GM23248 (cell line): ENCODE measurements at places on chromosomes 1 and 21. TPM values are rescaled to one million over a fixed set of nuclear protein-coding genes. Genes with fewer than 3 reads are reported as not detected.

- no peak overlapping the region for H3K4me3 ChIP-seq
- no peak for DNase-seq
- no peaks in the 10 kb centered on the region for H3K27me3 ChIP-seq
- H3K36me3 ChIP-seq, result peaks cover 9% of the 10 kb centered on the region; the same call in 1 of the 2 replicates
- H3K27ac ChIP-seq, result no peak overlapping the region
Observed at GRCh38 chr1:3822421-3822820, 26.1 kb upstream of the LRRC47 start.

GRCh38 chr1:30225357-30225756 is 498.0 kb downstream of the MATN1 start:
- no peak overlapping the region for H3K27ac ChIP-seq
- H3K27me3 ChIP-seq, result peaks cover 5% of the 10 kb centered on the region; the same call in 1 of the 2 replicates
- no peaks in the 10 kb centered on the region for H3K4me1 ChIP-seq
- H3K36me3 ChIP-seq, result no peaks in the 10 kb centered on the region

DNA sequence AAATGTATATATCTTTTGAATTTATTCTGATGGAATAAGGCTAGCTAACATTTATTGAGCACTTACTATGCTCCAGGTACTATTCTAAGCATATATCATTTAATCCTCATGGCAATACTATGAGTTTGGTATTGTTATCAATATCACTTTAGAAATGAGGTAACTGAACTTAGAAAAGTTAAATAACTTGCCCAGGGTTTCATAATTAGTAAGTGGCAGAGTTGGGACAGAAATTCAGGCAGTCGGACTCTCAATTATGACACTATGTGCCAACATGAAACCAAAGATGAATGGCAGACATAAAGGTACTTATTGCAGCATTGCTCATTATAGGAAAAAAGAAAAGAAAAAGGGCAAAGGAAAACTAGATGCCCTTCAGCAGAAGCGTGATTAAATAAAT is 48.2 kb downstream of the RAB3GAP2 start:
- H3K4me1 ChIP-seq, result peaks cover 2% of the 10 kb centered on the region; the same call in 1 of the 2 replicates
- no peak overlapping the region for H3K27ac ChIP-seq
- DNase-seq, result no peak
- H3K27me3 ChIP-seq, result no peaks in the 10 kb centered on the region
- H3K4me3 ChIP-seq, result no peak overlapping the region
- no peaks in the 10 kb centered on the region; the same call in 1 of the 2 replicates for H3K36me3 ChIP-seq

DNA sequence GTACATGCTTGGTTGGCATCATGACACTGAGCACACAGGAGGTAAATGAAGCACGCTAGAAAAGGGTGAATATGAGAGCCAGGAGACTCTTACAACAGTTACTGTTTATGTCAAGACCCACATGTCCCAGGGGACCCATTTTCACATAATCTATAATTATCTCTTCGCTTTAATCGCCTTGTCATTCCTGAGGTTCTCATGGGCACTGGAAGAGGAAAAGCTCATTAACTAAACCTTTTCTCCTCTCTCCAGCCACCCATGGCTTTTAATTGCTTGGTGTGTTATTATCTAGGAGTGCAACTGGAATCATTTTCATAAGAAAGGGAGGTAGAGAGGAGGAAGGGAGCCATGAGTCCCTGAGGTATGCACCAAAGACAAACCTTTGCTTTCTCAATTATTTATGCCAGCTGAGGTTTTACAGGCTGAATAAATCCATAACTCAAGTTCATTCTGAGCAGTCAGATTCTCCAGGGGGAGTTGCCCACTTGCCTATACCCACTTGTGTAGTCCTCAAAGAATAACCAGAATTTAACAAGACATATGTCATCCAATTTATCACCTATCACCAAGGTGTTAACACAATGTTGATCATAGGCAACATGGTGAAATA is 77.4 kb downstream of the ACBD6 start:
- H3K36me3 ChIP-seq, result peaks cover 4% of the 10 kb centered on the region; the same call in 1 of the 2 replicates
- H3K27me3 ChIP-seq, result no peaks in the 10 kb centered on the region
- no peak overlapping the region for H3K27ac ChIP-seq
- no peak for DNase-seq
- H3K4me1 ChIP-seq, result no peaks in the 10 kb centered on the region

GRCh38 chr1:39115271-39116110 is 89.0 kb upstream of the MACF1 start:
- peaks cover 61% of the 10 kb centered on the region for H3K4me1 ChIP-seq
- H3K4me3 ChIP-seq, result peak overlapping the region; percentile 26; the same call in 1 of the 2 replicates
- H3K27me3 ChIP-seq, result no peaks in the 10 kb centered on the region
- peak; percentile 88 for DNase-seq

- peaks cover 18% of the 10 kb centered on the region; the same call in 1 of the 2 replicates for H3K4me1 ChIP-seq
- no peaks in the 10 kb centered on the region for H3K36me3 ChIP-seq
- no peak overlapping the region for H3K27ac ChIP-seq
- DNase-seq, result no peak
Observed at GRCh38 chr1:40391688-40392145, 18.2 kb downstream of the SMAP2 start.

- no peaks in the 10 kb centered on the region for H3K36me3 ChIP-seq
- no peak overlapping the region for H3K4me3 ChIP-seq
- H3K4me1 ChIP-seq, result no peaks in the 10 kb centered on the region
- no peak for DNase-seq
- H3K27me3 ChIP-seq, result peaks cover 67% of the 10 kb centered on the region
- H3K27ac ChIP-seq, result no peak overlapping the region
Observed at GRCh38 chr1:26046246-26047095, 553 bp upstream of the SLC30A2 start.

DNA sequence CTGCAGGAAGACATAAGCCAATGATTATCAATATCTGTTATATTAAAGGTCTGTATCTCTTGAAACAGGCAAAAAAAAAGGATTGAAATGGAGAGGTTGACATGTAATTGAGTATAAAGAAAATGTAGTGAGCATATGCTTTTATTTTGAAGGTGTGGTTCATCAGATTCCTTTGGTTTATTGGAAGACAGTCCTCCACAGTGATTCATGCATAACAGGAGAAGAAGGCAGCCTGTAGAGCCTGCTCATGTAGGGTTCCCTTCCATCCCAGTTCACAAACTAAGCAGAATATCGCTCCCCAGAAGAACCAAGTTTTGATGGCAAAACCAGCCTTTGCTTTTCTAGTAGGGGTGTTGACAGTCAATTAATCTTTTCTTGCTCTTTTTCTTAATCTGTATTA is 1016.8 kb upstream of the ADGRL4 start:
- H3K4me3 ChIP-seq, result no peak overlapping the region
- peak; percentile 13 for DNase-seq
- H3K27ac ChIP-seq, result no peak overlapping the region

DNA sequence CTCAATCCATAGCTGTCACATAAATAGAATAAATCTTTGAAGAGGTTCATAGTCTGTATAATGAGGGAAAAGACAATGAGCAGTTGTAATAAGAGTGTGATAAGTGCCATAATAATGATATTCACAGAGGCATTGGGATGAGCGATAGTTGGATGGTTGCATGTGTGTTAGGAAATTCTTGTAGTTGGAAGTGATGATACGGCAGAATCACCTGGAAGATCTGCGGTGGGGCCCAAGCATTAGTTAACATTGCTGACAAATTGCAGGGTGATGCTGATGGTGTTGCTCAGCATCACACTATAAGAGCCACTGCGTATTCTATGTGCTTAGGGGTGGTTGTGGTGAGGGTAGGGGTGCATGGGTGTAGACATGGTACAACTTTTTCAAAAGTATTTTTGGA is 41.1 kb downstream of the ADGRL2 start:
- H3K4me1 ChIP-seq, result no peaks in the 10 kb centered on the region
- no peak overlapping the region for H3K27ac ChIP-seq
- no peaks in the 10 kb centered on the region for H3K36me3 ChIP-seq
- H3K27me3 ChIP-seq, result no peaks in the 10 kb centered on the region
- no peak for DNase-seq

DNA sequence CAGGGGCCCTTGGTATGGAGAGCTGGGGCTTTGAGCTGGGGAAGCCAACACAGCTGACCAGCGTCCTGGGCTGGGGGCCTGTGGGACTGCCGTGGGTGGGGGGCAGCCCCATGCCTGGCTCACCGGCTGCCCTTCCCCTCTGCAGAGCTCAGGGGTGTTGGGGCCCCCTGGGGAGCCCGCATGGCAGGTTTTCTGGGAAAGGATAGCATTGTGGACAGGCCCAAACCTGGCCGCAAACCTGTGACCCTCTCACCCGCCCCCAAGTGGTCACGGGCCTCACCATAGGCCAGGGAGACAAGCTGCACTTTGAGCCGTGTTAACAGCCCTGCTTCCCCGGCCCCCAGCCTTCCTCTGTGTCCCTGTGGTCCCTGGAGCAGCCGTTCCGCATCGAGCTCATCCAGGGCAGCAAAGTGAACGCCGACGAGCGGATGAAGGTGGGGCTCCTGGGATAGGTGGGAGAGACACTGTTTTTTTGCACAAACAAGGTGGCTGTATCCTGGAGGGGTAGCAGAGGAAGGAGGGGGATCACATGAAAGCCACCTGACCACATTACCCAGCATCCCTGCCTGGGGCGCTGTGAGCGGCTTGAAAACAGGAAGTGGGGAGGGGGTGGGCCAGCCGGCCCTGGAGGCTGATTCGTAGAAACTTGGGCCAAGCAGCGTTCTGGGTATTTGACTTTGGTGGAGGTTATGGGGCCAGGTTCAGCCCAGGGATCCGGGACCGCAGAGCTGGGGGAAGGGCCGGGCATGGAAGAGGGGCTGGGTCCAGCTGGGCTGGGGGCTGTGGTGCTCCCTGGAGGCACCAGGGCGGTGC is 65.9 kb downstream of the PIK3CD start:
- H3K4me3 ChIP-seq, result no peak overlapping the region
- H3K4me1 ChIP-seq, result peaks cover 9% of the 10 kb centered on the region
- no peaks in the 10 kb centered on the region for H3K36me3 ChIP-seq
- no peak overlapping the region for H3K27ac ChIP-seq
- DNase-seq, result no peak

DNA sequence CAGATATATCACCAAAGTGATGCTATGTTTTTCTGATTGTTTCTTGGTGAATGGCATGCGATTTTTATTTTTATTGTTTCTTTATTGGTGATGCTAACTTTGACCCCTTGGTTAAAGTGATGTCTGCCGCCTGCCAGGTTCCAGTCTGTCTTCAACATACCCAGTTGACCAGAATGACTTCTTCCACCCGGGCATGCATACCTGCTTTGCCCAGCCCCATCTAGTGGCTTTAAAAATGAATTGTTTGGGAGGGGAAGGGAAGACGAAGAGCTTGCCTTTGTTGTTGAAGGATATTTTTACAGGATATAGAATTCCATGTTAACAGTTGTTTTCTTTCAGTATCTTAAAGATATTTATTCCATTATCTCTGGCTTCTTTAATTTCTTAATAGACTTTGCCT is 65.1 kb downstream of the ATG4C start:
- no peaks in the 10 kb centered on the region for H3K27me3 ChIP-seq
- H3K4me1 ChIP-seq, result no peaks in the 10 kb centered on the region
- H3K27ac ChIP-seq, result no peak overlapping the region
- DNase-seq, result no peak
- H3K36me3 ChIP-seq, result no peaks in the 10 kb centered on the region

DNA sequence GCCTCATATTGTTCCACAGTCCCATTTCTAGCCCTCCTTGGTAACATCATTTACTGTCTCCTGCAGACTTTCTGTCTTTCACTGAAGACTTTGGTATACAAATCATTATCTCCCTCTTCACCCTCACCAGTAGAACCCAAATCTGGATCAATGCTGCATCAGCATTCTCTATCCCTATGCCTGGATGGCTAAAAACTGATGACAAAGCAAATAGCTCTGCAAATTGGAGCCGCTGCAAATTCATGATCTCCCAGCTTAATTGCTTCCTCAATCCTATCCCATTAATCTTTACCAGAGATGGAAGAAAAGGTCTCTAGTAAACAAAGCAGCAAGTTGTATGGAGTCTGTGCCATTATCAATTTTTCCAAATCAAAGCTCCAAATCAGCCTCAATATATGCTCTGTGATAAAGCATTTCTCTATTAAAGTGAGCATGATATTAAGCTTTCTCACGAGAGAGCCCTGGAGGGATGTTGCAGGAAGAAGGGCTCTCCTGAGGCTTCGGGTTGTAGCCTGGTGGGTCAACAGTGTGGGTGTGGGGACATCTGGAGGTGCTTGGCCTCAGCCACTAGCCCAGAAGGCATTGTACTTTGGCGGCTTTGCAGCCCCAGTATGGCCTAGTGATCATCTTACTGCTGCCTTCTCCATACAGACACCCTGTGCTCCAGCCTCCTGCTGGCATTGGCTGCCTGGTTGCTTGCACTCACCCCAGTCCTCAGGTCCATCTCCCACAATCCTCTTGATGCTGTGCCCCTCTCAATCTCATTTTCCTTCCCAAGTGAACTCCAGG is 46.2 kb upstream of the COL24A1 start:
- H3K36me3 ChIP-seq, result no peaks in the 10 kb centered on the region
- H3K27me3 ChIP-seq, result no peaks in the 10 kb centered on the region
- no peak overlapping the region for H3K4me3 ChIP-seq
- no peak overlapping the region for H3K27ac ChIP-seq
- DNase-seq, result no peak
- H3K4me1 ChIP-seq, result peaks cover 27% of the 10 kb centered on the region

DNA sequence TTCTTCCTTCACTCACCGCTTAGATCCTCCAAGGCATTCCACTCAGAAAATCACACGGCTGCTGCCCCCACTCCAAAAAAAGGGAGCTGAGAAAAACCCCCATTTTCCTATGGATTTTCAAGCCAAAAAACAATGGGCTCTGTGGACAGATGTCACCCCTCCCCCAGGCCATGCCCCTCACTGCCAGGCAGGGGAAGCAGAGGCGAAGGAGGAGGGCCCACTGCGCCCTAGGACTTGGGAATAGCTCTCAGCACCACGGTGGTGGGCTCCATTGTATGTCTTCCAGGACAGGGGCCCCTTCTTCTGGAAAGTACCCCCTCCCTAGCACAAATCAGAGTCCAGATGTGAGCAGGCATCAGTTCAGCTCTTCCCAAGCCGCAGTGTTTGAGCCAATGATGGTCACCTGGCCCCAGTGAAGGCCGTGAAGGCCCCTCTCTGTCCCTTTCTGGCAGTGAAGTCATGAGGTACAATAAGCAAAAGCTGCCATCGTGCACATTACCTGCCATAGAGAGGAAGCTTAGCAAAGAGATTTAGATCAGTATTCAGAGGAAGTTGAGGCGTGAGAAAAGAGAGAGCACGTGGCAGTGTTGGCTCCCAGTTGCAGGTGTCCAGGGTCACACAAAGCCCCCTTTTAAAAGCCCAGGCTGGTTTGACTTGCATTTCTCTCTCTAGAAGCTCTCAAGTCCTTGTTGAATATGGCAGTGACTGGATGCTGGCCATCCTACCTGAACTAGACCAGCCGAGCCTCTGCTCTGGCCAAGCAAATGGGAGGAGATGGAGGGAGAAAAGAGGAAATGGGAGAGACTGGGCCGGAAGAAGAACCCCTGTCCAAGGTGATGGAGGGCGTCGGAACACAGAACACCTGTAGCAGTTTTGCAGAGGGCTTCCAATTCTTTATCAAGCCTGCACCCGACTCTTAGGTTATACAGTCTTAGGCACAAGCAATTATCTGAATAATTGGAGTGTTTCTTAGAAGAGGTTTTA is 149.0 kb downstream of the TOMM20 start:
- H3K4me1 ChIP-seq, result peaks cover 69% of the 10 kb centered on the region
- 0 out of 2 replicates have a peak overlapping the region, but pooled peaks have one; percentile 0 for H3K4me3 ChIP-seq
- no peaks in the 10 kb centered on the region for H3K36me3 ChIP-seq
- peak overlapping the region; percentile 99 for H3K27ac ChIP-seq
- DNase-seq, result no peak

ETV3 gene
- total RNA-seq, result 10.6 and 21.4 TPM in 2 replicates

RYR2 gene
- total RNA-seq, result not detected in 2 replicates

C1QA gene
- total RNA-seq, result not detected in 2 replicates
